ENCODE measurements at places on chromosomes 3 and 15.

GRCh38 chr15:58077427-58077826 lies 11.9 kb upstream of the ALDH1A2 start:
- DNase-seq, result no peak

GRCh38 chr3:122824465-122825381 lies 29.9 kb downstream of the SLC49A4 start:
- no peak for DNase-seq

GRCh38 chr3:16448639-16449070 lies 64.8 kb downstream of the RFTN1 start:
- DNase-seq, result no peak

GRCh38 chr15:77622934-77623754 lies 9.6 kb downstream of the LINGO1 start:
- DNase-seq, result no peak

- DNase-seq, result no peak
Measured at GRCh38 chr15:20341901-20342600, 199.5 kb downstream of the GOLGA6L6 start.

GRCh38 chr3:127750226-127751031 lies 71.9 kb downstream of the MGLL start:
- DNase-seq, result no peak

DNA sequence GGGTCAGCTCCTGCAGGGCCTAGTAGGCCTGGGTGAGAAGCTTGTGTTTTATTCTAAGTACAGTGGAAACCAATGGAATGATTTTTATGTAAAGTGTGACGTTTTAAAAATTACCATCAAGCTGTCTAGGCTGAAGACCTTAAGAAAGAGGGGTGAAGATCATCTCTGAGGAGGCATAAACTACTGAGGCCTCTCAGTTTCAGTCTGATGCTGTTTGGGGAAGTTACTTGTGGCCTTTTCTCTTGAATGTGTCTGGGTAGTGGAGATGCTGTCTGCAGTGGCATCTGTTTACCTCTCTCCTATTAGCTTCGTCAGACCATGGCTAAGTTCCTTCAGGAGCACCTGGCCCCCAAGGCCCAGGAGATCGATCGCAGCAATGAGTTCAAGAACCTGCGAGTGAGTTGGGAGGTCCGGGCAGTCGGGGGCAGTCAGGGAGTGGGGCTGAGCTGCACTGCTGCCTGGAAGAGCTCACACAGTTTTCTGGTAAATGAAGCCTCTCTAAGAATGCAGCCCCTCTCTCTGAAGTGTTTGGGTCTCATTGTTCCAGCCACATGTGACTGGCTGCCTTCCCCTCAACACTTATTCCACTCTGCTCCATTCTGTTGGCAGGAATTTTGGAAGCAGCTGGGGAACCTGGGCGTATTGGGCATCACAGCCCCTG lies 1.9 kb downstream of the IVD start:
- no peak for DNase-seq

DNA sequence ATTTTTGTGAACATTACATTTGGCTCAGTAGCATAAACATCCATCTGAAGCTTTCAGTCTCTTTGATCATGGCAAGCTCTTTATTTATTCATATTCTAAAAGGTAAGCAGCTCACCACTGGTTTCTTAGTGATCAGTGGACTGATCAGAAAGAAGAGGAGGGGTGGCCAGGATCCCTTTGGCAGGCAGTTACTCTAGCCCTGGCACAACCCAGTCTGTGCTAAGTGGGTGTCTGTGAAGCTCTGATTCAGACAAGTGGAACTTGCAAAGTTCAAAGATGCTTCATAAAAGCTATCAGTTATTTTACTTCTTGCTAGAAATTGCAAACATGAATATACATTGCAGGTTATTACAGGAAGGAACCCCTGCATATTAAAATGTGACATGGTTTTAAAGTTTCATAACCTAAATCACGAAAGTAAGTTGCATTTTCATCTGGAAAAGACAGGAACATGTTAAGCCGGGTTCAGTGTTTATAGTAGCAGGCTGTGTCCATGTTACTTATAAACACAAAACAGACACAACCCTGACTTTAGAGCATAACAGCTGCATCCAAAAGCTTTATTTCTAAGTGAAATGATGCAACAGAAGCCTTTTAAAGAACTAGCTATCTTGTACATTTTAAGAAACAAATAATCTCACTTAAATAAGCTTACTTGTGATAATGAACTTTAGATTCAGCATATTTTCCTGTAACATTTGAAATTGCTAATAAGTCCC lies 785.3 kb downstream of the MCTP2 start:
- DNase-seq, result no peak

- no peak for DNase-seq
Measured at GRCh38 chr3:177377166-177377565, 179.9 kb upstream of the TBL1XR1 start.

DNA sequence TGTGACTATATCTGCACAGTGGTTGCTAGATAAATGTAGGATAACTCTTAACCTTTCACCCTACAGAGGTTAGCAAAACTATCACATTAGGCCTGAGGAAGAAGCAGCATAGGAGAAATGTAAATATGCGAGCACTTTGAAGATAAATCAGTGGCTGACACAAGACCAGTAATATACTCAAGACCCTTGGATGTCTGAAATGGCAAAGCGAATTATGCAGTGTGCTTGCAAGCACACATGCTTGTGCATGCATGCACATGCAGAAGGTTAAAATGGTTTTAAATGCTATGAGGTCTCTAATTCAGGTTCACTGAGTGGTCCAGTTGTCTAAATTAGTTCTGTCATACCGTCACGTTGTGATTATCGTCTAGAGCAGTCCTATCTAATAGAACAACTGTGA lies 13.6 kb upstream of the UTS2B start:
- DNase-seq, result no peak

DNA sequence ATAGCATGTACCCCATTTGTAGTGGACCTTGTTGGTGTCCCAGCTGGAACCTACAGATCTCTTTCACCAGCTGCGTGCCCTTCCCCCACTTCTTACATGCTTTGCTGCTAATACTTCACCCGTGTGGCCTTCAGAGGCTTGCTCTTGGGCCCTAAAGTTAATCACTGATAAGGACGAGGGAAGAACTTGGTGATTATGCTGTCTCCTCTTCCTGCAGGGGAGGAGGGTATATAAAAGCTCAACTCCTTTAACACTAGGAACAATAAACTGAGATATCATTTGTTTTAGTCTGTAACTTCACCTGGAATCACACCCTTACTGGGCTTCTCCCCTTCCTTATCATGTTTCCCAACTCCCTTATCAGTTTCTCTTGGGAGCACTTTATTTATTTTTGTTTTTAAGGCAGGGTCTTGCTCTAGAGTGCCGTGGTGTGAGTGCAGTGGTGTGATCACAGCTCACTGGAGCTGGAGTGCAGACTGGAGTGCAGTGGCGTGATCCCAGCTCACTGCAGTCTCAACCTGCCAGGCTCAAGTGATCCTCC lies 43.2 kb upstream of the PIK3R4 start:
- DNase-seq, result no peak

DNA sequence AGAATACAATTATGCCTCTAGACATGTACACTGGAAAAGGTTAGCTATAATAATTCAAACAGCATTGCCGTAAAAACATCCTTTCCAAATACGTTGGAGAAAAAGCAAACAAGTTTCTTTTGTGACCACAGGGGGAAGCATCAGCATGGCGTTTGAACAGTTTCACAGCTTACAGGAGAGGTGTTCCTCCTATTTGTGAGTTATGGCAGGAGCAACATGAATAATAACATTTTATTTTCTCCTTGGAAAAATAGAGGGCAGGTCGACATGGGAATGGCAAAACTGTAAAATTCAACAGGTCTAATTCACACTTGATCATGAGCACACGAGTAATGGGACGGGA lies 39.7 kb upstream of the GADL1 start:
- no peak for DNase-seq

GRCh38 chr15:25070353-25070963 lies 115.7 kb downstream of the SNRPN start:
- no peak for DNase-seq

DNA sequence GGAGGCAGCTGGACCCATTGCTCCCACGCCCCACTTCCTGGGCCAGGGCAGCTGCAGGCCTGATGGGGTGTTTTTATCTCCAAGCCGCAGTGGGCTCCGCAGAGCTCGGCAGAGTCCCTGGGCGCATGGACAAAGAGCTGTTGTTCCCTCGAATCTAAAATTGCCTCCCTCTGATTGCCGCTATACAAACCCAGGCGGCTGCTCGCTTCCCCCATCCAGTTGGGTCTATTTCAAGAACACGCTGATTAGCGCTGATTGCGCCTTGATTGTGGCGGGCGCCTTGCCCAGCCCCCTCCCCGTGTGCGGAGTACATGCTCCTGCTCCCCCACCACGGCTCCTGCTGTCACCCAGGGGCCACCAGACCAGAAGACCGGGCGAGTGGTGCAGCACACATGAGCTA lies 43.4 kb upstream of the SLC6A1 start:
- DNase-seq, result no peak

DNA sequence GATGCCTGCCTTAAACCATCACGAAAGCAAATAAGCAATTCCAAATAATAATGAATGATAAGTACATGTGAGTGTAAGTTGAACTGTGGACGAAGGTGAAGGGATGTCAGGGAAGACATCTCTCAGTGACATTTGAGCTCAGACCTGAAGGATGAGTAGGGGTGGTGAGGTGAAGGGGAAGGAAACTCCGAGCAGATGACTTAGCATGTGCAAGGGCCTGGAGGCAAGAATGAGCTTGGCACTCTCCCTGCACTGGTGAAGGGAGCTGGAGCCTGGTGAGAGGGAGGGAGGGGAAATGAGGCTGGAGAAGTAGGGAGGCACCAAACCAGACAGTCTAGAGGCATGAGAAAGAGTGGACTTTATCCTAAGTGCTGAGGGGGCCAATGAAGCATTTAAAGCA lies 84.3 kb downstream of the MTHFS start:
- DNase-seq, result no peak

- DNase-seq, result no peak
Measured at GRCh38 chr3:188432802-188433520, 279.0 kb downstream of the LPP start.

- no peak for DNase-seq
Measured at GRCh38 chr15:85282504-85283115, 97.8 kb upstream of the AKAP13 start.

- no peak for DNase-seq
Measured at GRCh38 chr3:127152684-127153505, 40.0 kb upstream of the PRR23E start.

DNA sequence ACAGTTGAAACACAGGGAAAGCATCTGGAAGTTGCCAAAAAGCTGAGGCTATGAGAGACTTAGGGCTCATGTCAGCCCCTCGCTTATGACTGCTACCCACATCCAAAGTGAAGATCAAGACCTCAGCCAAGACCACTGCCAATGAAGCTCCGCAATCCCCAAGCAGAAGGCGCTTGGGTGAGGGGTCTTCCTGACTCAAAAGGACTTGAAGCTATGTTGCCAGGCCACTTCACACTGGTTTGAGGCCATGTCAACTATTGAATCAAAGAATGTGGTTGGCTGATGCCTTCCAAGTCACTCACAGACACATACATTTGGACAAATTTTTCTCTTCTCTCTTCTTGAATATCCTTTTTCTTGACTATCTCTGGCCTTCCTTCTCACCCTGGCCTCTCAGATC lies 928 bp upstream of the CCR4 start:
- no peak for DNase-seq

GRCh38 chr3:10788451-10788850 lies 27.6 kb upstream of the SLC6A11 start:
- DNase-seq, result no peak

- DNase-seq, result no peak
Measured at GRCh38 chr3:41532976-41533375, 333.7 kb downstream of the CTNNB1 start.

DNA sequence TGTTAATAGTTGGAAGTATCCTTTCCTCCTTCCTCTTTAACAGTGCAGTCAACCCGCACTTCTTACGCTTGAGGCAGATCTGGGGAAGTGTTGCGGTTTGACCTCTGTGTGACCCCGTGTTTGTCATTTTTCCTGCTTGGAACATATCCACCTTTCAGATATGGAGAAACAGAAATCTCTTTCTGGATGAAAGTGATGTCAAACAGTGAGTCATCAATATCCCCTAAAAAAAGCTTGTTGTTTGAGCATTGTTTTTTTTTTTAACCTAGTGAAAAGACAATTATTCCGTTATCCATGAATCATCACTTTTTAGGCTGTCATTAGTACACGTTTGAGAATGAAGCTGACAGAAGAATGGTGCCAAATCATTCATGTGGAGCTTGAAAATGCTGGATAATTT lies 293.7 kb downstream of the ARPP21 start:
- DNase-seq, result no peak

DNA sequence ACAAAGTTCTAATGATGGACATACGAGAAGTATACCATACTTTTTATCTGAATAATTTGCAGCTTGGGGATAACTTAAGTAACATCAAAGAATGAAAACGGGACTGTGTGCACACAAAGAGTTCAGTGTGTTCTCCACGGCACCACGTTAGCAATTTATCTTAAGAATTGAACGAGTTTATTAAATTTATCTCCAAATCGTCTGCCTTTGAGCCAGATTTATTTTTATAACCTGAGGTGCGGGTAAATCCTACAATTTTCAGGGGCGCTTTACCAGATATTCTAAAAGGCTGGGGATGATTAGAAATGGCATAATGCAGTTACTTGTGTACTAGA lies 3.5 kb downstream of the CHD2 start:
- no peak for DNase-seq

DNA sequence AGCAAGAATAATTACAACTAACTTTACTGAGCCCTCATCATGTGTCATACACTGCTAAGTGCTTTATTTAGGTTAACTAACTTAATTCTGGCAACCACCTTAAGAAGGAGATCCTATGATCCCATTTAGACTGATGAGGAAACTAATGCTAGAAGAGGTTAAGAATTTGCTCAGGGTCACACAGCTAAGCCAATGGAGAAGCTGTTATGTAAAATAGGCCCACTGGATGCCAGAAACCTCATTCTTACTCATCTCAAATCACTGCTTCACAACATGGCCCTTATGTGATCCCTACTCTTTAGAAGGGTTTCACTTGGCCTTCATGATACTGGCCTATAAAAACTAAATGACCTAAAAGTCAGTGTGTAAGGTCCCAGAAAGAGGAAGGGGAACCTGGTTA lies 41.2 kb downstream of the IMPG2 start:
- no peak for DNase-seq

GRCh38 chr15:51359981-51360380 lies 18.5 kb downstream of the GLDN start:
- DNase-seq, result no peak

DNA sequence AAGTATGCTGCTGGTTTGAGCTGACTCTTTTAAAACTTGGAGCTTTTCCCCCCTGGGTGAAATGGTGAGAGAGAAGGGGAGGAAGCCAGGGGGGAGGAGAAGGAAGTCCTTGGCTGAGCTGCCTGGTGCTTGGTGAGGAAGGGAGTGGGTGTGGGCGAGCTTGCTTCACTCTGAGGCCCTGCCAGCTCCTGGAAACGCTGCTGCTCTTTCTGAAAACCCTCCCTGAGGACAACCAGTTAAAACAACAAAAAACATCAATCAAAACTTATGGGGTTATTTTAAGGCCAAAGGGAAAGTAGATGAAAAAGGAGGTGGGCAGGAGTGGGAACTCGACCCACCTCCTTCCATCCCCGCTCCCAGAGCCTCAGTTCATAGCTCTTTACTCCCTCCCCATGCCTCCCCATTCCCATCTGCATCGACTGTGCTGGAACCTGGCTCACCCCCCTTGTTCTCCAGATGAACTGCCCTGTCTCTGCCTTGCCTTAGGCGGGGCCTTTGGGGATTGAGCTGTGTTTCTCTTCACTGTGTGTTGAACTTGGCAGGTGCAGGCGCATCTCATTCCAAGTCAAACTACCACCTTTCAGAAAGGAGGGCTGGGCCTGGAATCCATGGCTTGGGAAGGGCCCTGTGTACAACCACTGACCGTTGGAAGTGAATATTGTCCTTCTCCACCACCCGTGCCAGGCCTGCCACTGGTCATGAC lies 166.1 kb downstream of the ZNF621 start:
- DNase-seq, result no peak

Data from stimulated activated CD8-positive, alpha-beta memory T cell treated with anti-CD3 and anti-CD28 coated beads, Interleukin-7, amount 100 ng/mL, for 1 hour (primary cell).